ENCODE measurements at places on chromosomes 6 and 20.

GRCh38 chr6:144543006-144543871 lies 258.1 kb downstream of the UTRN start:
- DNase-seq, result peak; percentile 97

GRCh38 chr6:53702316-53702715 lies 36.8 kb upstream of the KLHL31 start:
- DNase-seq, result no peak

DNA sequence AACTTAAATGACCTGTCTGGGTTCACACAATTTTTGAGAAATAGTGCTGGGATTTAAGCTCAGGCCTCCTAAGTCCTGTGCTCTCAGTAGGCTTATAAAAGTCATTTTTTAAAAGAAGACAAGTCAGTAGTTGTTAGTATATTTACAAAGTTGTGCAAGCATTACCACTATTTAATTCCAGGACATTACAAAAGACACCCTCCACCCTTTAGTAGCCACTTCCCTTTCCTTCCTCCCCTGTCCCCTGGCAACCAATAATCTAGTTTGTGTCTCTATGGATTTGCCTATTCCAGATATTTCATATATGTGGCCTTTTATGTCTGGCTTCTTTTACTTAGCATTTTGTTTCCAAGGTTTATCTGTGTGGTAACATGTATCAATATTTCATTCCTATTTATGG lies 37.6 kb downstream of the HMGN3 start:
- no peak for DNase-seq

DNA sequence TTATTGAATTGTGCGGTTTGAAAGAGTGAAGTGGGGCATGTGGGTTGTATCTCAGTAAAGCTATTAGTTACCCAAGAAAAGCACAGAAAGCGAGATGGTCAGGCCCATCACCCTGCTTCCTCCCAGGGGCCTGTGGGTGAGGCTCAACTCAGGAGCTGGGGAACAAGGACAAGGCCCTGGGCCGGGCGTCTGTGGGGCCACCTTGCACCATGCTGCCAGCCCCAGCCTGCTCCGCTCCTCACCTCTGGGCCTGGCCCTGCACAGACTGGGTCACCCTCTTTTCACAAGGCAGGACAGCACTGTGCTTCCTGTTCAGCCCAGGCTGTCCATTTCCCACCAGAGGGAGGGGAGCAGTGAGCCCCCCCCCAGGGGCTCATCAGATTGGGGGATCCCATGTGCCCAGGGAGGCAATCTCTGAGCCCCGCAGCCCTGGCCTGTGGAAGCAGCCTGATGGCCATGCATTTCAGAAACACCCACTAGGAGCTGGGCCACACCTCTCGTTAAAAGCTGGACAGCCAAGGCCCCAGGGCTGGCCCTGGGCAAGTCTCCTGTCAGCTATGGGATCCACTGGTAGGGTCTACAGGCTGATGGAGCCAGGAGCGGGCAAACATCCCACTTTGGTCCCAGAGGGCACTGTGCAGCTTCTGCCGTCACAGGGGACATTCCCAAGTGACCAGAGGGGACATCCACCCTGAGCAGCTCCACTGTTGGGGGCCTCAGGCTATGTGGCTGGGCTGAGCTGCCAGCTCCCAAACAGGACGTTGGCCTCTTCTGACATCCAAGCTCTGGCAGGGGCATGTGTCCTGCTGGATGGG lies 55.9 kb downstream of the YTHDF1 start:
- no peak for DNase-seq

DNA sequence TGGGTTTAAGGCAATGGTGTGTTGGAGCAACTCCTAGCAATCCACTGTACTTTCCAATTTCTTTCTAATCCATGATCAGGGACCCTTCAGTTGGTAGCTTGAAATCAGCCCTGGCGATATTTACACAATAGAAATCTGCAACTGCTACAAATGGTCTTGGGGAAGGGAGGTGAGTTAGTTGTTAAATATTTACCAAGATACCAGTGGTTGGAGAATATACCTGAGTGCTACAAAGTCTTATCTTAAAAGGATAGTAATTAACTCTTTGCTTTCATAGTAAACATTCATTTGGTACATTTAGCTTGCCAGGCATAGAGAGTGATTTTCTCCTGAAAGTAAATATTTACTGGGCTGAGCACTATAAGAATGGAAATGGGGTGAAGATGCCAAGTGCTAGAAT lies 568.2 kb downstream of the BCKDHB start:
- no peak for DNase-seq

- DNase-seq, result no peak
These were observed 198.2 kb upstream of the CDH4 start for GRCh38 chr20:61053889-61054288.

DNA sequence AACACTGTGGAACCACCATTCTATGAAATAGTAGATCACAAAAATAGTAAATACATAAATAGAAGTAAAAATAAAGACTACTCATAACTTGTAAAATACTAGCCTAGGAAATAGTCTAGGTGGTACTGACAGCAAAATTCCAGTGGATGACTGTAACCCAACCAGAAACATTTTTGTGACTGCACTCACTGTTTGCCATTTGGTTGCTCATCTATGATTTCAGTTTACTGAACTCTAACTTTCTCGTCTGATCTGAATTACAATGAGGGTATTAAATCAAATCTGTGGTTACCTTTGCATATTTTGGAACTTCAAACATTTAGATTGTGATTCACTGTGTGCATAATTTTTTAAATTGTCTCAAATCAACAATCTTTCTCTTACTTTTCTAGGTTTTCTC lies 151.1 kb downstream of the KHDC1L start:
- DNase-seq, result peak; percentile 95
